ENCODE measurements at places on chromosomes 1 and 21. TPM values are rescaled to one million over a fixed set of nuclear protein-coding genes. Genes with fewer than 3 reads are reported as not detected.

DNA sequence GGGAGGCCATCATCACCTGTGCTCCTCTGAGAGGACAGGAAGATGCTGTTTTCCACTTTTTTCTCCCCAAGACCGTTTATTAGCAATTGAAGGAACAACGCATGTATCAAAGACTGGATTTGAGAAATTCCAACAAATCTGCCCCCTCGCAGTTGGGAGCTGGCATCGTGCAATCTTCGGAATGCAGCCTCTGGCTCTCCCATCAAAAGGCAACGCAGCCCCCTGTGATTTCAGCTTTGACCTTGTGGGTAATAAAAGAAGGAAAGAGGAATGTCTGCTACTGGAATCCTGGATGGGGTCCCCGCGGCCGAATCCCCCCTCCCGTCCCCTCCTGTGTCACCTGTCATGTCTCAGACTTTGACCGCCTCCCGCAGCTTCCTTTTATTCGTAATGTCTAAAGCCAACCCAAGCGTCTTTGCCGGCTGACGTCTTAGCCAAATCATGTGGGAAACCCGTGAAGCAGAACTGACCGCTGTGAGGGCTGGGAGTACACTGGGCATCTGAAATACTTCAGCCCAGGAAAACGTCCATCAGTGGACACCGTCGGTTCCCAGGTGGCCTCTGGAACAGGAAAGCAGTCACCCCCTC, 101.5 kb downstream of the WDR4 start:
- DNase-seq, result no peak

- DNase-seq, result no peak
Observed at GRCh38 chr1:183710734-183711133, 57.6 kb upstream of the APOBEC4 start.

The GRIK3 gene
- total RNA-seq, result not detected

The CASP9 gene
- 10.6 TPM for total RNA-seq

- DNase-seq, result peak; percentile 57
Observed at GRCh38 chr1:221839782-221840395, 98.0 kb upstream of the DUSP10 start.

The ANKRD35 gene
- total RNA-seq, result not detected

Measured in HCT116 (cell line).